ENCODE measurements at places on chromosomes 13 and 19.

GRCh38 chr13:114057166-114058050, 75.0 kb downstream of the RASA3 start:
- no peak for DNase-seq

DNA sequence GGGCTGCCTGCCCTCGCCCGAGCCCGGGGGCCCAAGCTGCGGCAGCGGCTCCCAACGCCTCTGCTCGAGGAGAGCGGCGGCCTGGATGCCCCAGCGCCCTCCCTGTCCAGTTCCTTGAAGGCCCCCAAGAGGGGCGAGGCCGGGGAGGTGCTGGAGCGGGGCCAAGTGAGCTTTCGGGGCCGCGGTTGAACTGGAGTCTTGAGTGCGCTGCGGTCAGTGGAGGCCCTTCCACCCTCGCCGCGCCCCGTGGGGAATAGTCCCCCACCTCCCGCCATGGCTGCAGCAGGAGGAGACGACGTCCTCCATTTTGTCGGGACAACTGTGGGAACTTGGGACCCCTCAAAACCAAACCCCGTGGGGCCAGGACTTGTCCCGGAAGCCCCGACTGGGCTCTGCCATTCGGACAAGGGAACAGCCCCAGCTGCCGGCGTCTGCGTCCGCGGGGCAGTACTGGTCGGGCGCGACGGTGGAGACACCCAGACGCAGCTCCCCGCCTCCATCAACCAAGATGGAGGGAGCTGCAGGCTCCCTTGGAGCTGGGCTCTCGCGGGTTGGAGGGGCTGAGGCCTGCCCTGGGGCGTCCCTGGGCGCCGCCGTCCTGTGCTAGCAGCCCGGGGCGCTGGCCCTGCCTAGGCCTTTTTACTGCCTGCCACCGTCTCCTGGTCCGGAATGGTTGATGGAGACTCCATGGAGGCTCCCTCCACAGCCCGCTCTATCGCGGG, 736 bp upstream of the ZMYM5 start:
- DNase-seq = peak; percentile 23

DNA sequence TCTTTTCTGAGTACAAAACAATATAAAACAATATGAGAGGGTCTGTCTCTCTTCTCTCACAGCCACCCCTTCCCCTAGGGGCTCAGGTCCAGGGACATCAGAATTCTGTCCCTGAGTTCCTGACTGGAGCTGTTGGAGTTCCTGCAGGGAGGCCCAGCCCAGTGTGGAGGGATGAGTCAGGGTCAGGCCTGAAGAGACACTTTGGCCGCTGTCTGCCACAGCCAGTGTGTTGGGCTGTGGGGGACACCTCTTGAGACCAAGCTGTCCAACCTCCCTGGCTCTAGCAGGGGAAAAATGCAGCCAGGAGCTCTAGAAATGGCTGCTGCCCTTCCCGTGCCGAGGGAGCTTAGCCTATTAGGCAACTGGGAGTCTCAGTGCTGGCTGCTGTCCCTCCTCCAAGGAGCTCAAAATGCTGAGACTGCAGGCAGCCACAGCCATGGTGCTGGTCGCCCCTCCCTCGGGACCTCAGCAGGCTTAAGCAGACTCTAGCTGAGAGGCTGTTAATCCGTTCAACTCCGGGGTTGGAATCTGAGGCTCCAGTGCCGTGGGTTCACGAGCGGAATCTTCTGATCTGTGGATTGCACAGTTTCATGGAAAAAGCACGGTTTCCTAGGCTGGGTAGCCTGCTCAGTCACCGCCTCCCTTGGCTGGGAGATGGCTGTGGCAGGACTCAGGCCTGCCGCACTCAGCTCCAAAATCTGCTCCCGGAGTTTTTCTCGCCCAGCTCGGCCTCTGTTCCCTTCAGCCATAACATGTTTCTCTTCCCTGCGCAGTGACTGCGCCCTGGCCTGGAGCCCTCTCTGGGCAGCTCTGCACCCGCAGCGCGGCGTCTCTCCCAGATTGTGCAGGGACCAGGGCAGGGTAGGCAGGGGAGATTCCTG, 3.8 kb upstream of the ZNF626 start:
- DNase-seq = no peak

DNA sequence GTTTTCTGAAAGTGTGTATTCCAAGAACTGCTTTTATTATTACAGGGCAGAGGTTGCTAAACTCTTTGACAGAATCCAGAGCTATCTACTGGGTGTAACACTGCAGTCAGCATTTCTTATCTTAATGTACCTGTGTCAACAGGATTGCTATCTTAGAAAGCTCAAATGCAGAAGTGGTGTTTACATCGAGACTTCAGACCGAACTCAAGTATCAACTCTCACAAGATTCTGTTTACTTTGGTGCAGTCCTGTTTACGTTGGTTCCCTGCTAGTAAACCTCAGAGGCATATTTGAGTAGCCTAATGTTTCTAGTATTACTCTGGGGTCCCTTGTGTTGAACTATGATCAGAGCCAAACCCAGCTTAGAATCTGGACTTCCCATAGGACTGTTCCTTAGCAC, 20.5 kb downstream of the SLC15A1 start:
- no peak for DNase-seq

DNA sequence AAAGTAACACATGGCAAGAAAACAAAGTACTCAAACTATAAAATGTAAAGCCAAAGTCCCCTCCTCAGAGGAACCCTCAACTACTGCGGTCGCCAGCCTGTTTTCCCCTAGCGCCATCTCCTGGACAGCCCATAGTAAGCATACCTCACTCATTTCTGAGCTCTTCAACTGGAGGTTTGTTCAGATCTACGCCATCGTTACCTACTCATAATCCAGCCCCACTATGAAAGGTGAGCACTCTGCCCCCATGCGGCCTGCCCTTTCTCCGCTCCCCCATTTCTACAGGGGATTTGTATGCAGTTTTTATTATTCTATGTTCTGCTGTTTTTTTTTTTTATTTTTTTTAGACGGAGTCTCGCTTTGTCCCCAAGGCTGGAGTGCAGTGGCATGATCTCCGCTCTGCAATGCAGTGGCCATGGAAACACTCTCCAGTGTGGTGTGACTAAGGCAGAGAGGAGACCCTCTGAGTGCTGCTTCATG, 26.2 kb downstream of the OPA3 start:
- peak; percentile 19 for DNase-seq

DNA sequence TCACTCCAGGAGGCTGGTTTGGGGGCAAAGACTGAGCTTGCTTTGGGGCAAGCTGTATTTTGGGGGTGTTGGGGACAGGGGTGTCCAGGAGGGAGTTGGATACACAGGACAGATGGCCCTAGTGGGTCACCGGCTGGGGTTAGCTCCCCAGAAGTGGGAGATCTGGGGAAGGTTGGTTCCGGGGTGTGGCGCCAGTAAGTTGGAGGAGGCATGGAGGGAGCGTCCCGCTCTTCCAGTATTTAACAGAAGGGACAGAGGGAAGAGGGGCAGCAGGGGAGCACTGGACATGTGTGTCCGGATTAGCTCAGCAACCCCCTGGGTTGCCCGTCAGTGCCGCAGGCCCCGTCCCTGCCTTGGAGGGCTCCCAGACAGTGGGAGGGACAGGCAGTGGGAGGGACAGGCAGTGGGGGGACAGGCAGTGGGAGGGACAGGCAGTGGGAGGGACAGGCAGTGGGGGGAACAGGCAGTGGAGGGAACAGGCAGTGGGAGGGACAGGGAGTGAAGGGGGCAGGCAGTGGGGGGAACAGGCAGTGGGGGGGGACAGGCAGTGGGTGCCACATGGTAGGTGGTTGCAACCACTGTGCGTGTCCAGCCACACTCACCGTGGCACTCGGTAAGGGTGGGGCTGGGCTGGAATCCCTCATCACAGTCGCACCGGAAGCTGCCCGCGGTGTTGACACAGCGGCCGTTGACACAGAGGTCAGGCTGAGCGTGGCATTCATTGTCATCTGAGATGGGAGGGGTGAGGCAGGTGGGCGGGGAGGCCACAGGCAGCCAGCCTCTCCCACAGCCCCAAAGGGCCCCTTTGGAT, 33.2 kb downstream of the CCL25 start:
- DNase-seq = no peak

Data from stimulated activated CD8-positive, alpha-beta memory T cell treated with anti-CD3 and anti-CD28 coated beads, Interleukin-7, amount 100 ng/mL, for 24 hours (primary cell).